ENCODE measurements at places on chromosomes 5 and 9.

GRCh38 chr5:176561259-176561658 lies 12.1 kb downstream of the CDHR2 start:
- DNase-seq: no peak

- no peak for DNase-seq
Measured at GRCh38 chr5:66963559-66963971, 233.0 kb downstream of the CD180 start.

DNA sequence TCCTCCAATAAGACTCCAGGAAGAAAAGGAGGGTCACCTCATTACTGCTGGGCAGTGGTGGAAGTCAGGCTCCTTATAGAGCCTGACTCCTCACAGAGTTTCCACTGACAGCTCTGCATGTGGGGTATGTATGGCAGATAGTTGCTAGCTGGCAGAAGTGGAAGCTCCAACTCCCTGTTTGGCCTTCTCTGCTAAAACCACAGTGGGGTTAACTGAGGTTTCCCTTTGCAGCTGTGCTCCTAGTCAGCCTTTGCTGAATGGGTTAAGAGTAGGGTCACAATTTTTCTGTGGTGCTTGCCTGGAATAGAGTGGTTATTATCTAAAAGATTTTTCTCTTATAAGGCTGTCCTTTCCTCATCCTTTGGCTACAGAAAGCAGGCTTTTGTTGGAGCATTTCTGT lies 327.5 kb downstream of the FBXL17 start:
- DNase-seq: no peak

DNA sequence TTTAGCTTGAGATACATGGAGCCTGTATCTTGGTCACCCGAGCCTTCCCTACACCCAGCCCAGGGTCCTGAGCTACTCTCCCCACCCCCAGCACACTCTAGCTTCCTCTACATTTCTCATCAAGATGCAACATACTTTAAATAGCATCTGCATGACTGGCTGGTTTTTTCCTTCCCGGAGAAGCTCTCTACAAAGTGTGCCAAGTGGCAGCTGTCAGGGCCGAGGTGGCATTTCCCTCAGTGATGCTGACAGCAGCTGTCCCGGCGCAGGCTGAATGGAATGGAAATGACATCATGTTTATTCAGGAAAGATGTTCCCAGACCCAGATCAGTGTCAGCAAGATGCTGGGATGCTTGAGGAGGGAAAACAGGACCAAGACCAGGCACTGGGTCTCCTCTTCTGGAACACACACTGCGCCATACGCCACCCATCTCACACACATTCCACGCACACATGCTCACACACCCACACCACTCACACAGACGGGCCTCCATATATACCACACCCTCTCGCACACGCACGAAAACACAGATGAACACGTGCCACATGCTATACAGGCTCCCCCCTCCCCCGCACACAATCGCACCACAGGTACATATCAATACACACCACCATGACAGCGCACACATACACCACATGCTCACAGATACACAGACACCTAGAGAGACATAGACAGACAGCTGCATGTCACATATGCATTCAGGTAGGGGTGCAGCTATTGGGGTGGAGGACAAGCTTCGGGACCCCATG lies 67.8 kb downstream of the LHX2 start:
- DNase-seq: no peak

- no peak for DNase-seq
Measured at GRCh38 chr9:81264516-81264915, 424.8 kb downstream of the TLE1 start.

- DNase-seq: no peak
Measured at GRCh38 chr5:36457511-36458270, 148.7 kb upstream of the SLC1A3 start.

DNA sequence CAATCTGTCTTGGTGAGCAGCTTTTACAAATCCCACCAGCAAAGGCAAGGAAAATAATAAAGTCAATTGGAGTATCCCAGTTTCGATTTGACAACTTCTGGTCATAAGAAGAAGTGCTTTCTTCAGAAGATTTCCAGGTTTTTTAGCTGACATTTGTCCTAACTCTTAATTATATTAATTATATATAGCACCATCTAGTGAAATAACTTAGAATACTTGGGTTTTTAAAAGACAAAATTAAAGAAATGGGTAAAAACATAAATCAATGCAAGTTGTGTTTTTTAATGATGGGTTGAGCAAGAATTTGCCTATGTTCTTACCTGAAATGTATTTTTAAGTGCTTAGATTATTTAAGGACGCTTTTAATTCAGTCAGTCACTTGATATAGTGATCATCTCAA lies 421.8 kb downstream of the ACTL7B start:
- DNase-seq: no peak

- no peak for DNase-seq
Measured at GRCh38 chr5:115351356-115352195, 55.1 kb upstream of the CCDC112 start.

Data from stimulated activated CD8-positive, alpha-beta memory T cell treated with anti-CD3 and anti-CD28 coated beads, Interleukin-4, amount 100 ng/mL, for 4 hours (primary cell).